ENCODE measurements at places on chromosomes 7 and 10.

- no peaks in the 10 kb centered on the region for H3K36me3 ChIP-seq
- H3K4me1 ChIP-seq, result no peaks in the 10 kb centered on the region
- no peak for DNase-seq
These were observed 393.2 kb upstream of the FOXK1 start for GRCh38 chr7:4288791-4289394.

DNA sequence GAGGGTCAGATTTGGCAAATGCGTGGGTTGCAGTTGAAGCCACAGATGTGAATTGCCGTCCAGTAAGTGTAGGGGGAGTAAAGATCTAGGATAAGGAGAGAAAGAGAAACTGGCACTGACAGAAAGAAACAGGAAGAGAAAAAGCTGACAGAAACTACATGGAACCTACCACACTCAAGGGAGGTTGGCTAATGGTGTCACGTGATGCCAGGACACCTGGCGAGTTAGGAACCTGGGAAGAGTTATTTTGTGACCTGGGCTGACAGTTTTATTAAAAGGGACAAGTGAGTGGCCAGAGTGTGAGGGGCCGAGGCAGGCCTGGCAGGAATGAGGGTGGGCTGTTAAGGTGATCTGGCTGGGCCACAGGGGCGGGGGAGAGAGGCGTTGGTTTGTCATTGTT lies 188.7 kb downstream of the ADARB2 start:
- H3K4me3 ChIP-seq, result no peak overlapping the region
- DNase-seq, result no peak
- H3K27me3 ChIP-seq, result no peaks in the 10 kb centered on the region
- H3K4me1 ChIP-seq, result peaks cover 14% of the 10 kb centered on the region
- no peak overlapping the region for H3K27ac ChIP-seq
- no peaks in the 10 kb centered on the region for H3K36me3 ChIP-seq

- no peaks in the 10 kb centered on the region for H3K27me3 ChIP-seq
- no peak overlapping the region for H3K27ac ChIP-seq
- H3K4me1 ChIP-seq, result no peaks in the 10 kb centered on the region
- no peak overlapping the region for H3K4me3 ChIP-seq
- no peak for DNase-seq
These were observed 9.3 kb upstream of the GATAD1 start for GRCh38 chr7:92437956-92438491.

DNA sequence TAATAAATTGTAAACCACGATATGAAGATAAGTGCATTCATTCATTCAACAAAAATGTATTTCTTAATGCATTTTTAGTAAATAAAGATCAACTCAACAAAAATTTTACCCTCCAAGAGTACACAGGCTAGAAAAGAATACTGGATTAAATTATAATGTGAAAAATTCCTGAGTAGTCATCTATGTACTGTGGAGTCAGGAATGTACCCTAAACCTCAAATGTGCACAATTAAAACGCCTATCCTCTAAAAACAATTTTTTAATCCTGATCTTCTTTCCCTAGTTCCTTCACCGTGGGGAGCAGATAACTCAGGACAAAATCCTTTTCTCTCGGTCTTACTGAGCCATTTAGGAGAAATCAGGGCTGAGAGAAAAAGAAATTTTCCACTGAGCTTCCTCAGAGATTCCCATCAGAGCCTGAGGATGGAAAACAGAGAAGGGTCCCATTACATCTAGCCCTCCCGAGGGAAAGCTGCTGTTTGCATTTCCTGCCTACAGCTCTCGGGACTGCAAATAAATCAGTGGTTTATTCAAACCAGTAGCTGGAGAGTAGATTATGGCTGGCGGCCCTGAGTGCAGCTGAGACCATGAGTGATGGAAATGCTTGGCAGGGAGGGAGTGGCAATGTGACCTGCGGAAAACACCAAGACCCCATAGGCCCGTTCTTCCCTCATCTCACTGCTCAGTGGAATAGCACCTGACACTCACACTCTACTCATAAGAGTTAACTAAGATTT lies 7.4 kb downstream of the TAS2R40 start:
- H3K36me3 ChIP-seq, result no peaks in the 10 kb centered on the region
- peaks cover 22% of the 10 kb centered on the region for H3K27me3 ChIP-seq
- no peak overlapping the region for H3K27ac ChIP-seq
- no peak for DNase-seq

DNA sequence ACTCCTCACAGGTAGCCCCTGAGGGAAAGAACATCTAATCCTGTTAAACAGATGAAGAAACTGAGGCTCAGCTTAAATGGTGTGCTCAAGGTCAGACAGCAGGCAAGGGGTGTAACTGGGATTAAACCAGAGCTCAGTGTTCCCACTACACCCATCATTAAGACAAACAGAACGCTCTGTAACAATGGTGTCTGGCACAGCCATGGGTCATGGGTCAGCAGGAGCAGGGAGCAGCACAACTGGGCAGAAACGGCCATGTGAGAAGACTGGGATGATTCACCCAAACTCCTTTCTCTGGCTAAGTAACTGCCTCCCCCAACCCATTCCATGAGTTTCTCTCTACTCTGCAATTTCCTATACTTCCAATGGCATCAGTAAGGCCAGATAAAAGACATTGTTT lies 85.5 kb upstream of the PDE1C start:
- no peak overlapping the region for H3K4me3 ChIP-seq
- no peaks in the 10 kb centered on the region for H3K27me3 ChIP-seq
- no peak for DNase-seq
- no peak overlapping the region for H3K27ac ChIP-seq

- no peaks in the 10 kb centered on the region for H3K27me3 ChIP-seq
- no peak overlapping the region for H3K27ac ChIP-seq
- H3K4me3 ChIP-seq, result no peak overlapping the region
These were observed 10.1 kb downstream of the CFTR start for GRCh38 chr7:117489911-117490310.
